ENCODE measurements at places on chromosomes 6 and 20.
A peak's percentile ranks its signal among the peaks of the same experiment; 100 is the strongest.

GRCh38 chr20:8860011-8860495, 208.8 kb upstream of the PLCB4 start:
- peak; percentile 63 for DNase-seq

DNA sequence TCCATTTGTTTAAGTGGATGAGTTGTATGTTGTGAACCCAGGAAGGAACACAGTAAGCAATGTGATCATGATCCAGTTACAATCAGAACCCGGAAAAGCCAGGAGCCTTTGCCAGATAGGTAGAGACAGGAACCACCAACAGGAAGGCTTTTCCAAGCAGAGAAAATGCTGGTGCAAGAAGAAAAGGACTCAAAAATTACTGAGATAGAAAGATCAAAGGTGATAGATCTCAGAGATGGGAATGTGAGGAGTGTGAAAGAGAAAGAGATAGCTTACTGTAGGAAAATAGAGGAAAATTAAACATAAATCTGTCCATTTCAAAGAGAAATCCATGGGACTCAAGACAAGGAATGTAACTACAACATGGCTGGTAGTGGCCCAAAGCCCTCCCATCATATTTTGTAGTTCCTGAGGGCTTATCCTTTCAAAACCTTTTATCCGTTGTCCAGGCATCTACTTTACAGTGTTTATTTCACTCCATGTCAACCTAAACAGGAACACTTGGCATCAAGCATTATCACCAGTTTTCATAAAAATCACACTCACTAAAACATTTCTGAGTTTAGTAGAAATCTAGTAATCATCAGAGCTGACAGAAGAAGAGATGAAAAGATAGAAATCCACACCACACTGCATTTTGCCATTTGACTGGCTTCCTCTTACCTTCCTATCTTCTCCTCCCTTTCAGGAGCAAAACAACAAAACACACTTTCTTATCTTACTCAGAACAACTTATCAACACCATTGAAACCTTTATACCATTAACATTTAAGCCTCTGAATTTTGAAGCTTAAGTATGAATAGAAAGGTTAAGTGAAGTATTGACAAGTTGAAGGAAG, 44.5 kb upstream of the STXBP5 start:
- no peak for DNase-seq

DNA sequence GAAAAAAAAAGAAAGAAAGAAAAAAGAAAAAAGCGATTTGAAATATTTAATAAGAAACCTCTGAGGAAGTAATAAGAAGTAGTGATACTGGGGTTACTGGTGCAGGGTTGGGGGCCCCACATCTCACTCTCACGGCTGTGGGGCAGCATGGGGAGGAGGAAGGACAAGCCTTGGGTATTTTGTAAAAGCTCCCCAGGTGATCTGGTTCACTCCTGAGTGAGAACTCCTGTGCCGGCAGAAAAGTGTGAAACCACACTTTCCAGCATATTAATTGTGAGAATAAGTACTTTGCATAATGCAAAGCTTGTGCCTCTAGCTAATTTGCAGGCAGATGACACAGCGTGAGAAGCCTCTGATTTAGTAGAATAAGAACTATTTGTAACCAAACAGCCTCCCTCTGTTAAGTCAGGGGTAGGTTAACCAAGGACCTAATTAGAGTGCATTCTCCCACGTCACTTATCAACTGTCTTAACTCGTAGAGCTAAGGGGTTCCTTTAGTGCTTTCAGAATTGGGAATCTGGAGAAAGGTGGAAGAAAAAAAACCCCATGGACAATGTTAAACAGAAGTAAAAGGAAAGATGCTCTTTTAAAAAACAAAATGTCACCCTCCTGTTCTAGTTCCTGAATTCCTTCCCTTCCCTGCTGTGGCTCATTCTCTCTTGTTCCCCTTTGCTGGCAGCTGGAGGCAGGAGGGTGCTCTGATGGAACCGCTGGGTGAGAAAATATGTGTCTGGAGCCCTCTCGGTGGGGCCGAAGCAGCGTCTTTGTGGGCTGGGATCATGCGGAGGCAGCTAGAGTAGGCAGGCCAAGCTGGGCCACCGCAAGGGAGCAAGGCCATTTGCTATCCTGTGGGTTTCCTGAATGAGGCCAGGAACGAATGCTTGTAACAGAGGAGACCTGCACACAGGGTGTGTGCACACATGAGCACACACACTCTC, 108.7 kb downstream of the FYN start:
- peak; percentile 48 for DNase-seq

- peak; percentile 54 for DNase-seq
Observed at GRCh38 chr20:45095805-45096238, 5.1 kb downstream of the KCNS1 start.

DNA sequence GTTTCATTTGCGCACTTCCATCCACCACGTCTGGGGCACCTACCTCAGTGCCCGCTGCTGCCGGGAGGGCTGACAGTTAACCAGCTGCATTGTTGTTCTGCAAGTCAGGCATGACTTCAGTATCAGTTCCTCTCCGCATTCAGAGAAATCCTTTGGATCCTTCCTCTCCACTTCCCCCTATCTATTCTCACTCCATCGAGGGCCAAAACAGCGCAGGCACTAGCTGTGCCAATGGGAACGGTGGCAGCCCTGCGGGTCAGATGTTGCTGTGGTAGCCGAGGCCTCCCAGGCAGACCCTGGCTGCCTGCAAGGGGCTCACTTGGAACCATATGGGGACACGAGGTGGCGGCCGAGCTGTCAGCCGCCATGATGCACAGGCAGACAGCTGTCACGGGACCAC, 64.2 kb upstream of the INSM1 start:
- DNase-seq = no peak

GRCh38 chr6:91155129-91155785, 568.4 kb upstream of the MAP3K7 start:
- no peak for DNase-seq

DNA sequence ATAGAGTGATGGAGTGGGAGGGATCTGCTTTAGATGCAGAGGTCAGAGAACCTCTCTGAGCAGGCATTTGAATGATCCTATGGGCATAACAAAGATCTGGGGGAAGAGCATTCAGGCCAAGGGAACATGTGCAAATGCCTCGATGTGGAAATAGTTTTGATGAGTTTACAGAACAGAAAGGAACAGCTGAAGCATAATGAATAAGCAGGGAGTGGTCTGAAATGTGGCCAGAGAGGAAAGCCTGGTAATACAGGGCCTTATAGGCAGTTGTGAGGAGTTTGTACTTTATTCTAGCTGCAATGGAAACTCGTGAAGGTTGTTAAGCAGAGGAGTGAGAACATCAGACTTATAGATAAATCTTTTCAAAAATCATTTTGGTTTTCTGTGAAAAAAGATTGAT, 33.0 kb upstream of the ME1 start:
- peak; percentile 76 for DNase-seq

DNA sequence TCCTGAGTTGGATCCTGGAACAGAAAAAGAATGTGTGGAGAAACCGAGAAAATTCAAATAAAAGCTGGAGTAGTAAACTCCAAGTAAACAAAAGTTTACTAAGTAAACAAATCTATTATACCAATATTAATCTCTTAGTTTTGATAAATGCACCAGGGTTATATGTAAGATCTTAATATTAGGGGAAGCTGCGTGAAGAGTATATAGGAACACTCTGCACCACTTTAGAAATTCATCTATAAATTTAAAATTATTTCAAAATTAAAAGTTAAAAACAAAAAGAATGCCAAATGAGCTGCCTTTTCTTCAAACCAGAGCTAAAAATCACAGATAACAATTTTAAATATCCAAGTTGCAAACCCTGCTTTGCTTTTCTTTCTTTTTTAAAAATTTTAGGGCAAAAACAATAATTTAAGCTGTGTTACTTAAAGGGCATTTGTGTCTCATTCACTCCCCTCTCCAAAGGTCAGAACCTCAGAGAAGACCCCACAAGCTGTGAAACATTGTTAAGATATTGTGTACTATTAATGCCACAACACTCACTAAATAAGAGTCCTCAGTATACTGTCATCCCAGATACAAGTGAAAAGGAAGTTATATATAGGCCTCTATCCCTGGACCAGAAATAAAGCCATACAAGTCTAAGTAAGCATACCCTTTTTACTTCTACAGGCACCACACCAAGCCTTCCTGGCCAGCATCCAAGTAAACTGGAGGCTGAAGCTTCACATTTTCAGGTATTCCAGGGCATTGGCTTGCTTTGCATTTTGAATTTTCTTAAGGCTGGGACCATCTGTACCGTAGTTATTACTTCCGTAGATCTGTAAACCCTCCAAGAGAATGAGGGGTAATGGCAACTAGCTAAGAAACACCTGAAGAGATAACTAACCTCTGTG, 7.0 kb downstream of the DNAAF9 start:
- DNase-seq = no peak

DNA sequence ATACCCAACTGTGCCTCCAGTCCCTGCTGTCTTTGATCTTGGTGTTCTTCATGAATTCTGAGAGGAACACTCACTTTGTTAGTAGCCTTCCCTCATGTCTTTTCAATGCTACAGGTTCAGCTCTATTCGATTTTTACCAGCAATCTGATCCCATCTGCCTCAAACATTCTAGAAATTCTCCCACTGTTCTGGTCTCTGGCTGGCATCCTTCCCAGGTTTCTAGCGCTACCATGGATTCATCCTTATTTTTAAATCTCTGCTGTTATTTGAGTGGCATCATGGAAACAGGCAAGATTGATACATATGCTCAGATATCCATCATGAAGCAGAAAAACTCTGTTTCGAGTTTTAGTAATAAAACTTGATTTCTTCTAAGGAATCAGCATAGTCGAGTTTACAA, 94.8 kb downstream of the GRM1 start:
- no peak for DNase-seq

DNA sequence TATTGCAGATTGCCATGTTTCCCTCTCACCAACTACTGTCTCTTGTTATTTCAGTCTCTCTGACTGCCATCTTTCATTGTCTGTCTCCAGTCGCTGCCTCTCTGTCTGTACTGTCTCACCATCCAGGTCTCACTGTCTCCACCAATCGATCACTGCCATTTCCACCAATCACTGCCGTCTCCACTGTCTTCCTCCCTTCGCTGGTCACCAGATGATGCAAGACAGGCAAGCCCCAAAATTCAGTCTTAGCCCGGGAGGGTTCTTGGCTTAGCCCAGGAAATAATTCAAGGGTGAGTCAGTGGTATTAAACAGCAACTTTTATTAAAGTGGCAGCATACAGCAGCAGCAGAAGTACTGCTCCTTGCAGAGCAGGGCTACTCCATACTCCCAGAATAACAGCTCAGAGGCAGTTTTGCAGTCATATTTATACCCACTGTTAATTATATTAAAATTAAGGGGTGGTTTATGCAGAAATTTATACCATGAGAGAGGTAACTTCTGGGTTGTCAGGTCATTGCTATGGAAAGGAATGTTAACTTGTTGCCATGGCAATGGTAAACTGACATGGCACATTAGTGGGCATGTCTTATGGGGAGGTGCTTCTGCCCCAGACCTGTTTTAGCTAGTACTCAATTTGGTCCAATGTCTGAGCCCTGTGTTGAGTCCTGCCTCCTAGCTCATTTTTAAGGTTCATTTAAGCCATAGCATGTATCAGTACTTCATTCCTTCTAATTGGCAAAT, 23.0 kb upstream of the ECHDC1 start:
- DNase-seq = peak; percentile 91

DNA sequence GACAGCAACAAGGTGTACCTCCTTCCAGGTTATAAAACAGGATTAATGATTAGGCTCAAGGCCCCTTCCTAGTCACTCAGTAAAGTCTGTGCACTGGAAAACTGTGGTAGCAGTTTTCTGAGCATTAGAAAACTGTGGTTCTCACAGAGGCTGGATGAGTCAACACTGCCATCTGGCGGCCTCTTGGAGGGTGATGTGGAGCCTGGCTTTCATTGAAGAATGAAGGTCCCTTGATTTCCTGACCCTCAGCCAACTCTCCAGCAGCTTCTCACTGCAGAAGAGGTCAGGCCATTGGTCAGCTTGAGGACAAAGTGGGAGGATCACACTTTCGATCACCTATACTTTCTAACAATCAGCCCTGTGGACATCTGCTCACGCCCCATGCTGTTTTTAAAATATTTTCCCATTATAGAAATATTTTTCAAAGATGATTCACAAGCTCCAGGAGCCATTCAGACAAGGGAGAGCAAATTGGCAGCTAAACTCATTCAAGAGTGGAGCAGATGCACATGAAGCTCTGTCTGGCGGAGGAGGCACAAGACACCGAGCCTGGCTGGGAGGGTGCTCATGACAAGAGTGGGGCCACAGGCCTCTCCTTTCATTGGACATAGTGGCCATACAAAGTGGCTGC, 23.2 kb downstream of the PSMB1 start:
- peak; percentile 59 for DNase-seq

- no peak for DNase-seq
Observed at GRCh38 chr20:10754824-10755223, 81.0 kb upstream of the JAG1 start.

DNA sequence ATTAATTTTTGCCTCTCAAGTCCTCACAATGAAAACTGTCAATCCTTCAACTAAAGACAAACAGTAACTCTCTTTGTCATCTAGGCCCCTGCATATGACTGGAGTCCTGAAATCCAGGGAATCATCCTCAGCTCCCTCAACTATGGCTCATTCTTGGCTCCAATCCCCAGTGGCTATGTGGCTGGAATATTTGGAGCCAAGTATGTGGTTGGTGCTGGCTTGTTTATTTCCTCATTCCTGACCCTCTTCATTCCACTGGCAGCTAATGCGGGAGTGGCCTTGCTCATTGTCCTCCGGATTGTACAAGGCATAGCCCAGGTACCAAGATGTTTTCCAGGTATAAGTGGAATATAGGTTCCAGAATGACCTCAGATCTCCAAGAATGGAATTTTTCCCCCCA, 15.4 kb downstream of the SLC17A4 start:
- DNase-seq = no peak

DNA sequence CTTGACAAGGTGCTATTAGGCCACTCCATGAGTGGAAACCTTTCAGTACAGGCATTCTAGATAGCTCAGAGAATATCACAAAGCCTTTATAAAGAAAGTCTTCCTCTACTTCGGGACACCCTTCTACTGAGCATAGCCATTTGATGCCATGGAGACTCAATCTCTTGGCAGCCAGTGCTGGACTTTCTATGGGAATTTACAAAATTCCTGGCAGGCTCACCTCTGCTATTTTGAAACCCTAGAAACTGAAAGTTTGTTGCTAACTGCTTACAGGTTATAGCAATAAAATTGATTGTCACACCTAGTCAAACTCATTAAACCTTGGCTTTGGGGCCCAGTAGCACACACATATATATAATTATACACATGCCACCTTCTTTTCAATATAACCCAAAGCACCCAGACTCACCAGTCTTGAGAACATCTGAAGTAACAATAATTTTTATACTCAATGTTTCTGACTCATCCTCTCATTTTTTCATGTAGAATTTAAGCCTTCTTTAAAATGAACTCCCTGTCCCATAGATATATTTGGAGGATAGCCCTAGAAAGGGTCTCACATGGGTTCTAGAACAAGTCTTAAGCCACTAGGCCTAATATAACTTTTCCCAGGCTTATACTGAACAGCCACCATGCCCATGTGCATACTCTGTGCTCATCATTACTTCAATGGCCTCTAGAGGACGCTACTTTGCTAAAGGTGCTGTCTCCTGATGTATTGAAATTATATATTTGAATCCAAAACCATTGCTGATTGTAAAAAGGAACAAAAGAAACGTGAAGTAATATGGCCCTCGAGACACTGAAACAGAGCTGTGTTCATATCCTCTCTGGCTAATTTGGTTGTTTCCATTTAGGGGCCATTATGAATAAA, 368.1 kb upstream of the MARCKS start:
- DNase-seq = no peak

Measured in amniotic epithelial cell (primary cell).